ENCODE measurements at places on chromosomes 2 and 18. TPM values are rescaled to one million over a fixed set of nuclear protein-coding genes. Genes with fewer than 3 reads are reported as not detected.

PRKAG3 gene
- not detected for total RNA-seq

ELOA2 gene
- not detected for total RNA-seq

ST8SIA5 gene
- not detected for total RNA-seq

LRRTM1 gene
- not detected for total RNA-seq

DNAH7 gene
- total RNA-seq, result 1.4 TPM

BARD1 gene
- 6.6 TPM for total RNA-seq

LYPD1 gene
- total RNA-seq, result 16.3 TPM

APLF gene
- total RNA-seq, result 0.59 TPM

POTEI gene
- not detected for total RNA-seq

SCN1A gene
- total RNA-seq, result not detected

ACSL3 gene
- 125 TPM for total RNA-seq

UGT1A7 gene
- total RNA-seq, result 3.5 TPM

VWA3B gene
- not detected for total RNA-seq

NEMP2 gene
- 7.1 TPM for total RNA-seq

ERFE gene
- total RNA-seq, result 7.8 TPM

RNF144A gene
- total RNA-seq, result 7.6 TPM

M1AP gene
- not detected for total RNA-seq
